ENCODE measurements at places on chromosomes 4 and X. TPM values are rescaled to one million over a fixed set of nuclear protein-coding genes. Genes with fewer than 3 reads are reported as not detected.

DNA sequence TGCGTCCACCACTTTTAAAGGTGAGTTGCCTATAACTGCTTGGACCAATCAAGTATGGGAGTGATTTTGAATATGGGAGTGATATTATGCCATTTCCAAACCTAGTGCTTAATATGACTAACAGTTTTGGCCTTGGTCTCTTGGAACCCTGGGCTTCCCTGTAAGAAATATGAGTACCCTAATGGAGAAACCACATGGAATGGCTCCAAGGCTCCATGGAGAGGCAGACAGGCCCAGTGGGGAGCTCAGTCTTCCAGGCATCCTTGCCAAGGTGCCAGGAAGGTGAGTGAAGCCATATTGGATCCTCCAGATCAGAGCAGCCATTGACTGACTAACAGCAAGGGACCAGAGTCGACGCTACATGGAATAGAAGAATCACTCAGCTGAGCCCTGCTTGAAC is 53.2 kb downstream of the MAML3 start:
- no peak overlapping the region for H3K4me3 ChIP-seq
- H3K36me3 ChIP-seq = no peaks in the 10 kb centered on the region
- H3K4me1 ChIP-seq = peaks cover under 1% of the 10 kb centered on the region
- no peak for DNase-seq
- no peak overlapping the region for H3K27ac ChIP-seq

DNA sequence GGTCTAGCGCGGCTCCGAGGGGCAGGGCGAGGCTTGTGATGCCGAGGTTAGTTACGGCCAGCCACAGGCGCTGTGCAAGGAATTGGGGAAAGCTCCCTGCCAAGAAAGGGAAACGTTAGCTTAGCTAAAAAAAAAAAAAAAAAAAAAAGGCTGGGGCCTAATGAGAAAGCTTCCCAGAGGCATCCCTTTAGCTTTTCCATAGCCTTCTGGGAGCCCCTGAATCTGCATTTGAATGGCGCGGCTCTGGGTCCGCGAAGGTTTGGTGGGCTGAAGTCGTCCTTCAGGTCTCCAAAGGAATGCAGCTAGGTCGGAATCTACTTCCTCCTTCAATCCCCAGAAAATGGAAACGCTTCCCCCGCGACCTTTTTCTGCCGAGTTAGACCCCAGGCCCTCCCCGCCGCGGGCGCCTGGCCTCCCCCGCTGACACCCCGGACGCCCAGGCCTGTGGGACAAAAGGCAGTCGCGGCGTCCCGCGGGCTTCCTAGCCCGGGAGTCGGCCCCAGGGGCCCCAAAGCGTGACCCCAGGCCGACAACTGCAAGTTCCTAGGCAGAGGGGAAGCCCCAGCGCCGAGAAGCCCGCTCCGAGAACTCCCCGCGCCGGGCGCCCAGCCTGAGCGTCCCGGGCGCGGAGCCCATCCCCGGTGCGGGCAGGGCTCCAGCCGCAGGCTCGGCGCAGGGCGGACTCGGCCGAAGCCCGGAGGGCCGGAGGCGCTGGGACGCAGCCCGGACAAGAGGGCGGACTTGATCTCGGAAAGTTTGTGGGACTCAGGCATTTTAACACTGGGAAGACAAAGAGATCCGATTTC is 605 bp upstream of the FAT1 start:
- H3K4me1 ChIP-seq = peaks cover 27% of the 10 kb centered on the region
- H3K27me3 ChIP-seq = peaks cover 53% of the 10 kb centered on the region
- H3K27ac ChIP-seq = peak overlapping the region; percentile 96
- DNase-seq = peak; percentile 91

DNA sequence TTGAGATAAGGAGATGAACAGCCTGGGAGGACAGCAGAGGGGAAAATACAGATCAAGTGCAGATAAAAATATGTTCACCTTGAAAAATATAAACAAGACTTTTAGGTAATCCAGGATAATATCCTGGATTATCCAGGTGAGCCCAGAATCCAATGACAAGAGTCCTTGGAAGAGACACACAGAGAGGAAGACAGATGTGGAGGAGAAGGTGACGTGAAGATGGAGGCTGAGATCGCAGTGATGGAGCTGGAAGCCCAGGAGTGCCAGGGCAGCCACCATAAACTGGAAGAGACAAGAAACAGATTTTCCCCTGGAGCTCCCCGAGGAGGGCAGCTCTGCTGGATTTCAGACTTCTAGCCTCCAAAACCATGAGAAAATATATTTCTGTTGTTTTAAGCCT is 230.7 kb downstream of the UNC5C start:
- H3K27ac ChIP-seq = no peak overlapping the region
- H3K4me1 ChIP-seq = no peaks in the 10 kb centered on the region
- no peak for DNase-seq
- H3K27me3 ChIP-seq = no peaks in the 10 kb centered on the region

DNA sequence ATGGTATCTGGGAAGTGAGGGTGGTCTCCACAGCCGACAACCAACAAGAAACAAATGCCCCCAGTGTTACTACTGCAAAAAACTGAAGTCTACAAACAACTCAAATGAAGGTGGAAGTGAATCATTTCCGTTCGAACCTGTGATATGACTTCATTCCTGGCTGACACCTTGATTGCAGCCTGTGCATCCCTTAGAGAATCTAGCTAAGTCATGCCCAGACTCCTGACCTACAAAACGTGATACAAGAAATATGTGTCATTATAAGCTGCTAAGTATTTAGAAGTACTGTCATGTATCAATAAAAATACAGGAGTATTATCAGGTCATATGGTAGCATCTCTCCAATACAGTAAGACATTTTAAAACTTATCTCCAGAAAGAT is 959.7 kb upstream of the LCORL start:
- no peak for DNase-seq
- H3K4me1 ChIP-seq = no peaks in the 10 kb centered on the region

Gene SOWAHD
- polyA plus RNA-seq = 3.8 TPM
